ENCODE measurements at places on chromosomes 13 and 19.
A peak's percentile ranks its signal among the peaks of the same experiment; 100 is the strongest.

- DNase-seq, result no peak
Measured at GRCh38 chr13:94988654-94989053, 276.3 kb upstream of the SOX21 start.

DNA sequence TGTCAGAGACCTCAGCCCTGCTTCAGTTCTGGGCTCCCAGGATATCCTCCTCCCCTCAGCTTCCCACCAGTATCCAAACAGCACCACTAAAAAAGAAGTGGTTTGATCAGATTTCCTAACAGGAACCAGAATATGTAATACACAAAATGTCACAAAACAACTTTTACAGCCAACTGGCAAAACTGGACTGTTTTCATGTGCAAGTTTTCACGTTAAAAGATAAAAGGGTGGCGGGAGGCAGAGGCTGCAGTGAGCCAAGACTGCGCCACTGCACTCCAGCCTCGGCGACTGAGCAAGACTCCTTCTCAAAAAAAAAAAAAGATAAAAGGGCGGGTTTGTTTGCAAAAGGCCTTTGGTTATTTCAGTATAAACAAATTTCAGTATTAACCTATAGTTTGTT is 13.1 kb downstream of the PCID2 start:
- DNase-seq, result no peak

- DNase-seq, result no peak
Measured at GRCh38 chr13:53189162-53189561, 160.5 kb downstream of the OLFM4 start.

- no peak for DNase-seq
Measured at GRCh38 chr13:106867249-106867648, 299.3 kb upstream of the ARGLU1 start.

DNA sequence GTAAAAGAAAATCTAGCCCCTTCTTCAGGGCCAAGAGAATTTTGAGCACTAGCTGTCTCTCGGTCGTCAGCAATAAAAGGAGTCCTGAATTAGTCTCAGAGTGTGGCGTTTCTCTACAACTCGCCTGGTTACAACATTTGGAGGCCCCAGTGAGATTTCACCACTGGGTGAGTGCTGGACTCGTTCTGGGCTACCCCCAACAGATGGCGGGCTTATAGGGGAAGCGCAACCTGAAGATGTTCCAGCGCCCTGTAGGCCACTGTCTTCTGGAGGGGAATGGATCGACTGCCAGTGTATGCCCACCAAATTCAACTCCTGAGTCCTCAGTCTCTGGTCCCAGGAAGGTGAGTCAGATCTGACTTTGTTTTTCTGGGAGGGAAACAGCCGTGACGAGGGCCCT is 11.7 kb upstream of the ZNF181 start:
- DNase-seq, result no peak

DNA sequence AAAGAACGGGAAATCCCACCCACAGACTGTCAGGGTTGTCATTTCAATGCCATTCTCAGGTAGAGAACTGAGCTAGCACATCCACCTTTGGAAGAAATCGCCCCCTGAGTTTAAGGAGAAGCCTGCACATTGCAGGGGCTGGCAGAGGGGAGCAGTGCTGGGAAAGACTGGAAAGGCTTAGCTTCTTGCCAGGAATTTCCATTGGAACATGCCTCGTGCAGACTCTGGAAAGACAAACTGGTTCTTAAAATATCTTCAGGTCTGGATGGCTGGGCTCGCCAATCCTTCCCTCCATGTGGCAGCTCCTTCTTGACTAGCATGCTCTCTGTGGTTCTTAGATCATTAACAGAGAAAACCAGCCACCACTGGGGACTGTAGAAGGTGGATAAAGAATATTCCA is 414.1 kb downstream of the TSHZ3 start:
- DNase-seq, result no peak

- DNase-seq, result no peak
Measured at GRCh38 chr19:28936001-28936400, 276.9 kb downstream of the UQCRFS1 start.

DNA sequence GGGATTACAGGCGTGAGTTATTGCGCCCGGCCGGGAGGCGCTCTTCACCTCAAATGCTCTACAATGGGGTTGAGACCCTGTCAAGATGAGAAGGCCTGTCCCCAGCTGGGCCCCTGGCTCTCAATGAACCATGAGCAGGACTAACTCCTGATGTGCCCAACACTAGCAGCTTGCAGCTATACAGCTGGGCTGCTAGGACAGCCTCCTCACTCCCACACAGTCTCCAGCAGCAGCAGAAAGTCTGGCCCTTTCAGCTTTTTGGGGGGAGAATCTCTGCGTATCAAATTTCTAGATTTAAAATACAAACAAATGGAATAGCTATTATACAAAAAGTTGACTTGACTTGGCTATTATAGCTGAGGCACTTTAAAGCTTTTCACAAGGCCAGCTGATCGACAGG is 30.2 kb downstream of the TMTC4 start:
- no peak for DNase-seq

DNA sequence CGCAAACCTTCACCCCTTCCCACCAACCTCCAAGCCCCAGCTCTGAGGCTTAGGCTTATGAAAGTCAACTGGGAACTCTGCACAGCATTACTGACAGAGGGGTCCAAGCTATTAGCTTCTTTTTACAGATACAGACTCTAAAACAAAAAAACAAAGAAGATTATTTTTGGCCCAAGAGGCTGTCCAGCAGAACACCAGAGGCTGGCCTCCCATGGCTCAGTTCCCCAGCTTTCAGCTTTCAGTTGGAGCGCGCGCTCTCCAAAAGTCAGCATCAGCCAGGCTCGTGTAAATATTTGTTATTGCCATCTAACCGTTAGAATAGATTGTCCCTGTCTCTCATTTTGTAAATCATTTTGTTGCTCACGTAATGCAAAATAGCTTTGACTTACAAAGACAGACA is 58.4 kb downstream of the ZIC5 start:
- no peak for DNase-seq

- DNase-seq, result peak; percentile 80
Measured at GRCh38 chr19:47863514-47863936, 4.5 kb downstream of the TPRX2 start.

- no peak for DNase-seq
Measured at GRCh38 chr13:97133554-97133953, 88.6 kb upstream of the MBNL2 start.

- peak; percentile 88 for DNase-seq
Measured at GRCh38 chr19:5130371-5131030, 161.6 kb downstream of the KDM4B start.

DNA sequence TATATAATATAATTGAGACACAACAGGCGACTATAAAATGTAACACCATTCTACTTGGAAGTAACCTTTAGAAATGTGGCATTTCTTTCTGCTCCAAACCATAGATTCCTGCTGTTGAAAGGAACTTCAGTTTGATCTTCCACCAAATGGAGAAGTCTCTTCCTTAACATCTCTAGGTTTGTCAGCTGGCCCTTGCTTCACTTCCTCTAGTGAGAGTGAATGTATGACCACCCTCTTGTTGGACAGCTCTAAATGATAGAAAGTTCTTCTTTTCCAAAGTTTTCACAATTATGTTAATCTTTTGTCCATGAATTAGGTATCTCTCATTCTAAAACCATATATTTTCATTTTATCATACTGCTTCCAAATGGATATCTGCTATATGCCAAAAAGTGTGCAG is 13.8 kb upstream of the COG6 start:
- DNase-seq, result no peak

DNA sequence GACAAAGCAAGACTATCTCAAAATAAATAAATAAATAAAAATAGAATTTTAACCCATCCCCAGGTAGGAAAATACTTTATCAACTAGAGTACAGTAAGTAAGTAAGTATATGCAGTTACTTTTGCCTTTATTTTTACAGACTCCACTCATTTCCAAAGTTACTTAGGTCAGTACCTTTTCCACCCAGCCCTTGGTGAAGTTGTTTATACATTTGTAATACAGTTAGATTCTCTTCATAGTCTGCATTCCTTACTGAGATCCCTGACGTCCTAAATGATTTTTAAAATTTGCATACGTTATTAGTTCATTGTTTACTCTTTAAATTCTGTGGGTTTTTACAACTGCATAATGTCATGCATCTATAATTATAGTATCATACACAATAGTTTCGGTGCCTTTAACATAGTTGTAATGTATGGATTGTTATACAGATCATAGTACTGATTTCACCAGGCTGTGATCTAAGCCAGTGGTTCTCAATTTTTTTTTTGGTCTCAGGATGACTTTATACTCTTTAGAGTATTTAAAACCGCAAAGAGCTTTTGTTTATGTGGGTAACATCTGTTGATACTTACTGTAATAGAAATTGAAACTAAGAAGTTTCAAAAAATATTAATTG is 10.4 kb downstream of the SETDB2 start:
- DNase-seq, result peak; percentile 14

DNA sequence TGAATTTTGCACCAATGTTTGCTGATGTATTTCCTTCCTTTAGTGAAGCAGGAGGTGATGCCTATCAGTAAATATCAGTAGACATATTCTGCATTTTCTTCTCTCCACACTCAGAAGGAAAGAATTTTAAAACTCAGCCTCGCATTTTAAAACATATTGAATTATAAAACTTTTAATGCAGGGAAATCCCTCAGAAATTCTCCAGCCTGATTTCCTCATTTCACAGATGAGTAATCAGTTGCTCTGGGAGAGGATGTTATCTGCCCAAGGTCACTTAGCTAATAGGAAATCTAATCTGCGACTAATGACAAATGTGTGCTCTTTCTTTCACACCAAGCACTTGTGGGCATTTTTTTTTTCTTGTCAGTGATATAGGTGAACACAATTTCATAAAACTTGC is 320.6 kb downstream of the ITGBL1 start:
- DNase-seq, result no peak

DNA sequence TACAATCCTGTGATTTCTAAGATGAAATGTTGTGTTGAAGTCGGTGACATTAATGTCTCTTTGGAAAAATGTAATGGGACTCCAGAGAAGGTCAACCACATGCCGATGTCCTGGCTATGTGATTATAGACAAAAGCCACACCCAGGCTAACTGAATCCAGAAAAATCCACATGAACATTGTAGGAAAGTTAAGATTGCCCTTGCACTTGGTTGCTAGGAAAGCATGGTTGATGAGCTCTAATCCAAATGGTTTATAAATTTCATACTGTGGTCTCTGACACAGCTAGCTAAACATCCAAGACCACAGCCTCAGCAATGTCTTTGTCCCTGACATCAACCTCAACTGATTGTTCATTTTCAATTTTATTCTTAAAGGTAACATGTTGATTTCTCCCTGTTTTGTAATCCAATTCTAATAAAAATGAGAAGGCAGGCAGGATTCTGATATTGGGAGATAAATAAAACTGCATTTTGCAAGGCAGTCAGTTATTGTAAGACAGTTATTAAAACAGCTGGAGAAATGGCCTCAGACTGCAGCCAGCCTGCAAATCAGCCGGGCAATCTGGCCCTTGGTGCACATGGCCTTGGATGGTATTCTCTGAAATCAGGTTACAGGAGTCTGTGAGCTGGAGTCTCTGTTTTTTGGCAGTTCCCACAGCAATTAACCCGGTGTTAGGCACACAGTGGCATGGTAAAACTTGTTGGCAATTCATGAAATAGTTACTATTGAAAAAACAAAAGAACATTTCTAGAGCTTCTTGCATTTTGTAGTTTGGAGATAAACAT is 93.9 kb downstream of the STARD13 start:
- DNase-seq, result no peak

DNA sequence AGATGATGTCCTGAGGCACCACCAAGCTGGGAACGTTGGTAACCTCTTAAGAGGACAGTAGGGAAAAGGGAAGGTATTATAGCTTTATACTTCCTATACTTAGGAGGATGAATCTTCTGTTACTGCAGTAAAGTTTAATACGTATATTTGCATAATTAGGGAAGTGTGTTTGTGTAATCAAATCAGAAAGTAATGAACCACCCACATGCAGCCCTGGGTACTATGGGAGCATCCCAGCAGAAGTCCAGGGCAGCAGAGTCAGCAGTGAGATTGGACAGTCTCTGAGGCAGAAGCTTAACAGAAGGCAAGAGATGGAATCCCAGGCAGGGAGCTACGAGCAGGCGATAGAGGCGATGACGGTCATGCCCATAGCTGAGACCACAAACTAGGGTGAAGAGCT is 12.5 kb downstream of the SAFB start:
- DNase-seq, result no peak

DNA sequence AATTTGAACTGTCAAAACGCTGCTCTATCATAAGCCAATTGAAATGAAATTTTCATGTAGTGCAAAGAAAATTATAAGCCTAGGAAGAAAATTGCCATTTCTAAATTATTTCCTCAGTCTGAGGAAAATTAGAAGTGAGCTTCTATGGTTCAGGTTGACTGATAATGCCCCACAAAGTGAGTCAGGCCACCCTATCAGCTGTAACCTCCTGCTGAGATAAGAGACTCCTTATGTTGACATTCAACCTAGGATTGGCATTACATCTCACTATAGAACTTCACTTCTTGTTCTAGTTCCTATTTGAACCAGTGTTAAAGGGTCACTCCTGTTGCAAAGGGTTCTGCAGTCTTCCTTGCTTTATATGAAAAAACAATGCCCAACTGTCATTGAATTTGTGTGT is 32.6 kb upstream of the RFC3 start:
- no peak for DNase-seq

- no peak for DNase-seq
Measured at GRCh38 chr19:33383720-33384292, 10.3 kb downstream of the CEBPG start.

- DNase-seq, result no peak
Measured at GRCh38 chr13:23847497-23847896, 41.7 kb downstream of the MIPEP start.

- no peak for DNase-seq
Measured at GRCh38 chr13:95269756-95270155, 31.5 kb downstream of the ABCC4 start.

DNA sequence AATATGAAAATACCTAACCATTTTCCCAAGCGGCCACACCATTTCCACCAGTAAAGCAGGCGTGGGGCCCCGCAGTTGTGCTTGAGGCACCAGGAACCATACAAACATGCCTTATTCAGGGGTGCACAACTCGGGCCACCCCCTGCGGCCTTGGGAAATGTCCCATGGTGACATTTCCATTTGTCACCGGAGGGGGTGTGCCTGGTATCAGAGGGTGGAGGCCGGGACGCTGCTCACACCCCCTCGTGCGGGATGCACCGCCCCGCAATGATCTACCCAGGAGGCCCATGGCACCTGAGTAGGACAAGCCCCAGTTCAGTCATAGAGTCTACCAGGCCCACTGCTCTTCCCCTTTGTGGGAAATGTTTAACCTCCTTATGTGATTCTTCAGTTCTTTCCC is 218.8 kb downstream of the TEX29 start:
- no peak for DNase-seq

DNA sequence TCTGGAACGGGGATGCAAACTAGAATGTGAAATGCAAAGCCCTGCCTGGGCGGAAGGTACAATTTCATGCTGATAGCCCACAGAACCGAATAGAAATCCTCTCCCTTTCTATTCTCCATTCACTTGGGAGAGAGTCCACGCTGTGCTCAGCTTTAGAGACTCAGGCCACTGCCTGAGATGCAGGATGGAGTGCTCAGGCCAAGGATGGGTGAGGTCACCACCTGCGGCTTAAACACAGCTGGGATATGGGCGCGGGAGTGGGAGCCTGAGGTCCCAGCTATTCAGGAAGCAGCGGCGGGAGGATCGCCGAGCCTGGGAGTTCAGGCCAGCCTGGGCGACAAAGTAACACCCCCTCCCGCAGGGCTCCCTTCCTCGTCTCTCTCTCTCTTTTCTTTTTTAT is 446 bp upstream of the ZNF83 start:
- peak; percentile 13 for DNase-seq

GRCh38 chr13:41506312-41506711 is 49.0 kb downstream of the RGCC start:
- no peak for DNase-seq

Measured in germinal center (tissue), 1 donor.